Stimulated activated CD4-positive, alpha-beta T cell treated with anti-CD3 and anti-CD28 coated beads, Interleukin-1b, Interleukin-23, amount 100 ng/mL, for 1 hour (primary cell): ENCODE measurements at places on chromosomes 16 and 17.

DNA sequence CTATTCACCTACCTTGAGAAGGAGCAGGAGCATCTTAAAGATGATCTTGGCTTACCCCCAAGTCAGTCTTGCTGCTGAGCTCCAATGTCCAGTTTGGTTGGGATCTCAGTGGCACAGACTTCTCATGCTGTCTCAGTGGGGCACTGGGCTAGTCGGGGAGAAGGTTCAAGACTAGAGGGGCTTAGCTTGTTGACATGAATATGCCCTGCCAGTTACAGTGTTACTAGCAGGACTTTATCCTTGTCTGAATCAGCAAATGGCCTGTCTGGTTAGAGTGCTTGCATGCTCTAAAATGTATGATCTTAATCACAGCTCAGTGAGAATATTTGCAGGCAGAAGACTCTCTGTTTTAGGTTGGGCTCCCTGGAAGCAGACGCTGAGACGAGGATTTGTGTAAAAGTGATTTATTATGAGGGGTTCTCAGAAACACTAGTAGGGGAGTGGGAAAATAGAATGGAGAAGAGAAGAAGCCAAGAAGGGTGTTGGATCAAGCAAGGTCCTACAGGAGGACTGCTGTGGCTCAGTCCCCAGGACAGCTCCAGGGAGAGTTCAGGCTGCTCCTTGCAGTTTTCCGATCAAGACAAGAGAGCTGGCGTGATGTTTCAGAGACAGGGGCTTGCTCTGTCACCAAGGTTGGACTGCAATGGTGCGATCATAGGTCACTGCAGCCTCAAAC is 150.4 kb upstream of the HS3ST2 start:
- DNase-seq = no peak

DNA sequence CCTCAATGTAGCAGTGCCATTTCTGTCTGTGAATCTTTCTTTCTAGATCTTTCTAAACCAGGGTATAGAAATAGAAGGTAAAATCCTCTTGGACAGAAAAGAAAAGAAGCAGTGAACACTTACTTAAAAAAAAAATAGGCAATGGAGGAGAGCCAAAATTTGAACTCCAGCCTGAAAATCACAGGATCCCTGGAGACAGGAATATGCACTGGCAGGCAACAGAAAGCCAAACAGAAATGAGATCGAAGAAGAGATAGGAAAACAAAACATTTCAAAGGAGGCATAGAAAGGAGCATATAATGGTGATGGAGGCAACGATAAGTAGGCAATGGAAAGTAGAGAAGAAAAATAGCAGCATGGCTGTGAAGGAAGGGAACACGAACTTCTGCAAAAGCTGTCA is 253.7 kb upstream of the HSBP1 start:
- no peak for DNase-seq

DNA sequence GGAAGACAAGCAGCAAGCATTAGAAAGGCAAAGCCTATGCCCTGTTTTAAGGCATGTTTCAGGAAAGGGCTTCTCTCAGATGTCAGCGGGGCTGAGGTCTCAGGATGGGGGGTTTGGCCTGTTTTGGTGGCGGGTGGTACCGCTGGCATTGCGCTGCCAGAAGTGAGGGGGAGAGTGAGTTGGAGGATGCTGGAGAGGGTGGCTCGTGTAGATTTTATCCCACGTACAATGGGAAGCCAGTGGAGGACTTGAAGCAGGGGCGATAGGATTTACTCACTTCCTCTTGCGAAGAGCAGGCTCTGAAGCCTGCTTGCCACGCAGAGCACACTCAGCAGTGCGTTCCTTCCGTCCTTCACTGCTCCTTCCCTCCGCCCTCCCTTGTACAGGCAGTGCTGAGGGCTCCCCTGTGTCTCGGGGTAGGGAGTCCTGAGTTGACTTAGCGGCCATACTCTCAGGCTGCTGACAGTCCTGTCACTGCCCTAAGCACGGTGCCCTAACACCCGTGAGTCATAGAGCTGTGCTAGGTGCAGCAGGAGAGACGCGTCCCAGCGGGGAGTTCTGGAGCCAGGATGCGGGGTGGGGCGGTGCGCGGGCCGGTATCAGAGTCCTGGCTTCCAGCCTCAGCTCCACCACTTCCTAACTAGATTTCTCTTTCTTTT is 113.1 kb downstream of the SNX29 start:
- no peak for DNase-seq

- DNase-seq = no peak
Observed at GRCh38 chr17:79970576-79971068, 65.0 kb downstream of the TBC1D16 start.

DNA sequence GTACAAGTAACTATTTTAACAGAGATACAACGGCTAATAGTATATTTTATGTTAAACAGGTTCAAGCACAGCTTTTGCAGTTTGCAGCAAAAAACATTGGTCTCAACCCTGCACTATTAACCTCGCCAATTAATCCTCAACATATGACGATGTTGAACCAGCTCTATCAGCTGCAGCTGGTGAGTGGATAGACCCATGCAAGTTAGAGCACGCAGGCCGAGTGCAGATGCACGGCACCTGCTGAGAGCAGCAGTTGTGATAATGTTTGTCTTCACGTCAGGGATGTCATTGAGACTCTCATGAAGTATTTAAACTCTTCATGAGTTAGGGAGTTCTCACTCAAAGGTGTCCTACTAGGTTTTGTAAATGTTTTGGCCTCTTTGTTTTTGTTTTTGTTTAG is 45.6 kb downstream of the TMC6 start:
- no peak for DNase-seq

DNA sequence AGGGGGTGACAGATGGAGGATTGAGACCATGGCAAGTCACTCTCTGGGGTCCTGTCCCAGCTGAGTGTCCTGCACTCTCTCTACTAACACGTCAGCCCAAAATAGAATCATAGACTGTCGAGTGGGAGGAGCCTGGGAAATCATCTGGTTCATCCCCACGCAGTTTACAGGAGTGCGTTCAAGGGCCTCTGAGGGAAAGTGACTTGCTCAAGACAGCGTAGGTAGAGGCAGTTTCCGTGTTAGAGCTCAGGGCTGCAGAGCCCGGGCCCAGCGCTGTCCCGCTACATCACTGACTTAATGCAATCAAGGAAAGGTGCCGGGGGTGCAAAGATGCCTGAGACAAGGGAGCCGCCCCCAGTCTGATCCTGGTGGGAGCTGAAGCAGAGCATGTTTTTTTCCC is 10.3 kb downstream of the GSG1L2 start:
- DNase-seq = no peak

DNA sequence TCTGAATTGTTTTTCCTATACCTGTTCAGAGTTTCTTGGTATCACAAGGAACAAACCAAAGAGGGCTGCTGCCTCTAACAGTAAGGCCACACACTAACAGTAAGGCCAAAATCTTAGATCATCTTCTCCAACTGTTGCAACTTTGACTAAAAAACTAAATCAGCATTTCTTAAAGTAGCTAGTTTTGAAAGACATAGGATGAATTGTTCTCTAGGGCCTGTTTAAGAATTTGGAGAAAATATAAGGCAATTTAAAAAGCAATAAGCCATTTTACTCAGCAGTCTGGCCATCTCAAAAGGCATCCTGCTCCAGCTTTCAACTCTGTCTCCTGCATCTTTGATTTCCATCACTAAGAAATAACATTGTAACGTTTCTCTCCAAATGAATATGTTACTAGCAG is 105.0 kb upstream of the MON1B start:
- DNase-seq = no peak

DNA sequence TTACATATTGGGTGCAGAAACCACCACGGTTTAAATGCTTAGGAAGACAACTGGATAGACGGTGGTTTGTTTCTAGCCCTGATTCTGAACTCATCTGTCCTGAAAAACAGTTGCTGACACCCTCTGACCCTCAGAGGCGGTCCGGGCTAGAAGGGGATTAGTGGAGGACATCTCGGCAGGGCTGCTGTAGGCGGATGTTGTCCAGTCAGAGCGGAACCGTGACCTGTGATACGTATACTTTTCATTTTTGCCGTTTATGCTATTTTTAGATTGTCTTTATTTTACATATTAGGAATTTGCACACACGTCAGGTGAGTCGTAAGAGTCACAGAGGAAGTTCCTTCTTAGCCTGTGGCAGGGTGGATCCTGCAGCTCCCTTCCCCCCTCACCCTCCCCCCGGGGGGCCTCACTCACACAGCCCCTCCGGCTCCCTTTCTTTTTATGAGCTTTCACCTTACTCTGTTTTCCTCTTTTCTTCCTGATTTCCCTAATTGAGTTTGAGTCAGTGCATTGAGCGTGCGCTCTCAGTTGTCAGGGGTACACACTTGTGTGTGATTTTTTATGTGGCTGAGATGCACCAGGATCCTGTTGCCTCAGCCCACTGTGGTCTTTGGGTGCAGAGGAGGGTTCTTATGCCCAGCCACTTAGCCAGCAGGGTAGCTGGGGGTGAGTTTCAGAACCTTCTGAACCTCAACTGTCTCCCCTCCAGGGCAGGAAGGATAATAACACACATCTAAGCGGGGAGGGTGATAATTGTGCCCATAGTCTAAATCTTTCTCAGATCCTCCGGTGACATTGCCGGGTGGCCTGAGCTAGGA is 211.1 kb upstream of the CHMP6 start:
- no peak for DNase-seq

DNA sequence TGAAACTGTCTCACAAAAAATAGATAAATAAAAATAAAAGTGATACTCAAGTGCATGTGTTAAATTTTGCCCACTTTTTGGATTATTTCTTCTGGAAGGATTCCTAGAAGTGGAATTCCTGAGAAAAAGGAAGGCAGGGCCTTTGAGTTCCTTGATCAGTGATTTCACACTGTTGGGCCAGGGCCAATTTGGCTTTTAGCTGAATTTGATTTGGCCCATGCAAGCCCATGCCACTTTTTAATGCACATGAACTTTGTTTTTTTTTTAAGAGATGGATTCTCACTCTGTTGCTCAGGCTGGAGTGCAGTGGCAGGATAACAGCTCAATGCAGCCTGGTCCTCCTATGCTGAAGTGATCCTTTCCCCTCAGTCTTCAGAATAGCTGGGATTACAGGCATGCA is 96.3 kb downstream of the TNFRSF13B start:
- no peak for DNase-seq

DNA sequence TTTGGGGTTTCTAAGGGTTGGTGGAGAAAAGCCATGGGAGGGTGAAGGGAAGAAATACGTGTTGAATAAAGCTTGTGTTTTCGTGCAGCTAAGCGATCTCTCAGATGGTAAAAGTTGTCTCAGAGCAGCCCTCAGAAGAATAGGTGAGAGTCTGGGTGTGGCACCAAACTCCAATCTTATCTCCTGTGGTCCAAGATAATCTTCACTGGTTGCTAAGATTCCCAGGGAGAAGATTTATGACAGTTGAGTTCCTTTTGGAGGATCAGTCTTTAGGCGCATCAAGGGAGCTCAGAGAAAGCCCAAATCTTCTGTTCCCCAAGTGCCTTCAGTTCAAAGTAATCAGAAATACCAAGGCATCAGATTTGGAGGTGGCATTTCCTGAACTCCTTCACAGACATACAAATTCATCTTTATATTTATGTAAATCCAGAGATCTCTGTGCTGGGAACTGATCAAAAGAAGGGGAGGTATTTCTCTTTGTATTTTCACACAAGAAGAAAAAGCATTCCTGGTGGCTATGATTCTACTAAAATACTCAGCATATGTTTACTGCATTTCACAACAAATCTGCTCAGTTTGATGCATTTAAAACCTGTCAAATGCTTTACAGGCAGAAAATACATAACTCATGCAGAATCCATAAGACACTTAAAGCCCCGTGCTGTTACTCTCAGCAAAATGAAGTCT is 102.9 kb downstream of the ABCC12 start:
- DNase-seq = no peak

GRCh38 chr16:85350973-85351372 is 238.7 kb upstream of the CIBAR2 start:
- no peak for DNase-seq

- DNase-seq = no peak
Observed at GRCh38 chr17:16314859-16315258, 38.4 kb downstream of the CENPV start.

- DNase-seq = no peak
Observed at GRCh38 chr17:81120695-81121621, 44.3 kb upstream of the PVALEF start.

- DNase-seq = no peak
Observed at GRCh38 chr17:43554857-43555256, 8.7 kb upstream of the ETV4 start.

GRCh38 chr17:1975573-1975972 is 49.6 kb downstream of the RTN4RL1 start:
- no peak for DNase-seq

DNA sequence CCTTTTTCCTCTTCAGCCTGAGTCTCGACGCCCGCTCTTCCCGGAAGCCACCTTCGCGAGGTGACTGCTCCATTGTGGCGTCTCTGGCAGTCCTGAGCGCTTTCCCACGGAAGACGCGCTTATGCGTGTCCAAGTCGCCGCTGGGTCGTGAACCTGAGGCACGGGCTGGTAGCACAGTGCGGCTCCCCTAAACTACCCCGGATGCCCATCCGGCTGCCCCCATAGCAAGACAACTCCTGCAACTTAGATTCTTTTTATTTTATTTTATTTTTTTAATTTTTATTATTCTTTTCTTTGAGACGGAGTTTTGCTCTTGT is 2.1 kb upstream of the ESRP2 start:
- DNase-seq = no peak

DNA sequence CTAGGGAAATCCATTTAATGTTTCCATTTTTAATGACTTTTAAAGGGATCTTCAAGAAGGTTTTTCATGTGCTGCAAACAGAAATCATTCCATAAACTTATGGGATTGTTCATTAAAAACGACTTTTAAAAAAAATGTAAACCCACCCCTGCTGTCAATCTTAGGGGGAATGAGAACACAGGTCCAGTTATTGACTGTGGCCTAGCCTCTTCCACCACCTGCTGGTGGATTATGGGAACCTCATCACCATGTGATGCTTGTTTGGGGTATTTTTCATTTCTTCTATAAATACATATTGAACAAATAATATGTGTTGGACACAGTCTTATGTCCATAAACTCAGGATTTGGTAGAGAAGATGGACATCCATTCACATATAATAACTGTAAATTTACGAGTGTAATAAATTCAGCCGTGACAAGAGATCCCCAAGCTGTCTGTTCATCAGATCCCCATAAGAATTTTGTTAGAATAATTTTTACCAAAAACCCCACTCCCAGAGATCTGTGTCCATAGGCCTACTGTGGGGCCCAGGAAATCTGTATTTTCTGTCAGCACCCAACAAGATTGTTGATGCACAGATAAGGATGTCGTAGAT is 42.0 kb upstream of the TMC5 start:
- no peak for DNase-seq

GRCh38 chr17:55654821-55655220 is 67.8 kb downstream of the TMEM100 start:
- DNase-seq = no peak

GRCh38 chr17:49587366-49588073 is 11.8 kb downstream of the NXPH3 start:
- DNase-seq = no peak

- no peak for DNase-seq
Observed at GRCh38 chr17:46135126-46135812, 58.0 kb downstream of the KANSL1 start.

DNA sequence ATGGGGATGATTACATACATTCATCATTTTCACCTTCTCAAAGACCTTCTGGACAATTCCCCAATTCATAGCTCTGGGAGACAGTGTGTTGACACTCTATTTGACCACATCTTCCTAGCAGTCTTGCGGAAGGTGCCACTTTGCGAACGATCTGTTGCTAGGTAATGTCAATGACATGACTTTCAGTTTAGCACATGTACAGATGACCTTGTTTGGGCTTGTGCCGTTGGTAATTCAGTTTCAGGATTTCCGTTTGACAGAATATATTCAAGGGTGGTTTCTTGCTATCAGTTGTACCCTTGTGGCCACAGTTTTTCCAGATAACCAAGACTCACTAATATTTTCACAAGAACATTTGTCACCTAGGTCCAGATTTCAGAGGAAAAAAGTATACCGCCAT is 478.2 kb downstream of the WWOX start:
- no peak for DNase-seq

GRCh38 chr17:68006797-68007196 is 10.5 kb upstream of the C17orf58 start:
- DNase-seq = no peak
